ENCODE measurements at places on chromosomes 11 and 22.

DNA sequence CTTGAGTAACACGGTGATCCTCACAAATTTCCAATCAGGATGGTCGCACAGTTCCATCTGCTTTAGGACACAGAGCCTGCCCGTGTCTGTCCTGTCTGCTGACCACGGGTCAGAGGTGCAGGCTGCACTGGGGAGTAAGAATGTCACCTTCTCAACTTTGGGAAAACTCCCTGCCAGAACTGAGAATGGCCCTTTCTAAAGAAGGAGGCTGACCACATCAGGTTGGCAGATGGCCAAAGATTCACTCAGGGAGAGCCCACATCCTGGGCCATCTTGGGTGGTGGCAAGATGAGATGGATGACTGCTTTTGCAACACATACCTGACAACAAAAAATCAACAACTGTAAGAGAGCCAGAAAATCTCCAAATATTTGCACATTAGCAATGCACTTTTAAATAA, 101.9 kb downstream of the IGLL1 start:
- no peak for DNase-seq

DNA sequence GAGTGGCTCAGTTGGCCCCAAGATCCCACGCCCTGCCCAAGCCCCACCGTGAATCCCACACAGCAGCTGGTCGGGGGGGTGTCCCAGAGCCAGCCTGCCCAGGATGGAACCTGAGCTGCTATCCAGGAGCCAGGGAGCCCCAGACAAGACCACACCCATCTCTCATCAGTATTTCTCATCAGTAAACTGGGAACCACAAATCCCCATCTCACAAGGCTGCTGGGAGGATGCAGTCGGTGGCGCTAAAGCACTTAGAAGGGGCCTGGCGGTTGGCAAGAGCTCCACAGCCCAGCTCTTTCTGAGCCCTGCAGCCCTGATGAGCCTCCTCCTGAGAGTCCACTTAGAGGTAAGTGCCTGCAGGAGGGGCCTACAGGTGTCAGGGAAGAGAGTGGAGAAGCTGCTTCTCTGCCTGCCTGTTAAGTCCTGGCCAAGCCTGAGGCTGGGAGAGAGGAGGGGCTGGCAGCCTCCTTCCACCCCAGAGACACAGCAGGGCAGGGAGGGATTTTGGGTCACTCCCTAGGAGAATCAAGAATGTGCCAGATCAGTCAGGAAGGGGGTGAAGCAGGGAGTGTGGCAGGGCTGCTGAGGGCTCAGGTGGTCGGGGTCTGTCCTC, 6.1 kb downstream of the FADS3 start:
- no peak for DNase-seq

DNA sequence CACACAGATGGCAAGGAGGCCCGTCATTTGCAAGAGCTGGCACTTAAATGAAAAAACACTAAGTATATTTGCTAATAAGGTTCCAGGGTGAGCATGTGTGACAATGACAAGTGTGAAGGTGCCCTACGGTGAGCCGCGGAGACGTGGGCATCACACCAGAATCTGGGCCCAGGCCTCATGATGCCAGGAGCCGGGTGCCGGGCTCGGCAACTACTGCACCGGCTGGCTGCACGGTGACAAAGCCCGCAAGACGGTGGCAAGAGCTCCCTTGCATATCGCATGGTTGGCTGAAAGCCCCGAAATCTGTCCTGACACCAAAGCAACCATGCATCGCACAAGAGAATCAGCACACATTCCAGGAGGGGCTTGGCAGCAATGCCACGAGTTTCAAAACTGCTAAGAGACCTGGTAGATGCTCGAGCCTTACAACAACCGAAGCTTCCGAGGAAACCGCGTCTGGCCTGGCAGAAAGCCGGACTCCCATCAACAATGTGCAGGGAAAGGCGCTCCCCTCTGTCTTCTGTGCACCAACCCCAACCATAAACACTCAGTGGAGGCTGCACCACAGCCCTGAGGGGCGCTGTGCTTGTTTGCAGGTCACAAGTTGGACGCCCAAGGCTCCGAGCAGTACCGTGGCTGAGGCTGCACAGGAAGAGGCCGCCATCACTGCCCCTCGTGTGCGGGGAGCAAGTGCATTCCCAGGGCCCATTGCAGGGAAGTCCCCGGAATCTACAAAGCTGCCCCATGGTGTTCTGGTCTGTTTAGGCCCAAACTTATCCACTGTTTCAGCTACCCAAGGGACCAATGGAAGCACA, 339.7 kb downstream of the CTTN start:
- DNase-seq, result no peak

- DNase-seq, result no peak
Measured at GRCh38 chr11:84899740-84900139, 727.4 kb downstream of the DLG2 start.

GRCh38 chr11:68251765-68252164, 20.0 kb downstream of the C11orf24 start:
- no peak for DNase-seq

GRCh38 chr22:19819208-19819910, 35.3 kb downstream of the GNB1L start:
- no peak for DNase-seq

GRCh38 chr11:127269911-127270310, 269.3 kb upstream of the KIRREL3 start:
- DNase-seq, result no peak

GRCh38 chr11:63262547-63262946, 19.1 kb upstream of the SLC22A25 start:
- no peak for DNase-seq

DNA sequence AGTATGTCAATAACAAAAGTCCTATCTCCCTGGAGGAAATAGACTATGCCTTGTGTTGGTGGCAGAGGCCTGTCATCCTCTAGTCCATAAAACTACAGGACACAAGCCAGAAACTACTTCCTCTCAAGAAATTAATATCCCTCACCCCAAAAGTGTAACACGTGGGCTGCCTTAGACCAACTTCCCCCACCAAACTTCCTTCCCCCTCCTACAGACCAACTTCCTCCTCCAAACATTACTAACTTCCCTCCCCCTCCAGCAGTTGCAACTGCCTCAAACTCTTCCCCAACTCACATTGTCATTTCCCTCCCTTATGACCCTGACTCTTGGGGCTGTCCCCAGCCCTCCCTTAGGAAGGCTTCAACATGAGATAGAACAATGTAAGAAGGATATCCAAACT, 6.3 kb downstream of the OR52K2 start:
- no peak for DNase-seq

Data from nucleus accumbens (tissue), 56 donors.